ENCODE measurements at places on chromosomes 5 and 9.

- DNase-seq: no peak
Observed at GRCh38 chr5:149767281-149767550, 37.1 kb downstream of the PPARGC1B start.

GRCh38 chr9:91660521-91660920 is 236.9 kb upstream of the NFIL3 start:
- DNase-seq: no peak

- no peak for DNase-seq
Observed at GRCh38 chr5:170633235-170634081, 129.6 kb downstream of the KCNIP1 start.

- DNase-seq: no peak
Observed at GRCh38 chr5:180090769-180091546, 19.4 kb upstream of the RNF130 start.

- no peak for DNase-seq
Observed at GRCh38 chr9:32463500-32464293, 62.3 kb downstream of the RIGI start.

DNA sequence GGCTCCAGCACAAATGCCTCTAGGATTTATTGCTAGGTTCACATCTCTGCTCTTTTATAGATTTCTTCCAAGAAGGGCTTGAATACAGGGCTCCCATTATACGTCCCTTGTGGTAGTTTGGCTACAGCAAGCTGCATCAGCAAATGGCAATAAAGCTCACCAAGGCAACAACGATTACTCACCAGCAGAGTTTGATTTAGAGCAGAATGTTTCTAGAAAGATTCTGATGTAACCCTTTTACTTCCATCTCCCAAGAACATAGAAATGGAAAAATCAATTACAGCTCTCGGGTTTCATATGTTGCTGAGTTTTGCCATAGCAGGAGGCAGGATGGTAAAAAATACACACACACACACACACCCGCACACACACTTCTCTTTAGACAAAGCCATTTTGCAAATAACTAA is 124.2 kb upstream of the TNPO1 start:
- no peak for DNase-seq

- DNase-seq: no peak
Observed at GRCh38 chr9:138074516-138074915, 196.9 kb downstream of the CACNA1B start.

GRCh38 chr9:20636888-20637440 is 14.7 kb upstream of the MLLT3 start:
- no peak for DNase-seq

DNA sequence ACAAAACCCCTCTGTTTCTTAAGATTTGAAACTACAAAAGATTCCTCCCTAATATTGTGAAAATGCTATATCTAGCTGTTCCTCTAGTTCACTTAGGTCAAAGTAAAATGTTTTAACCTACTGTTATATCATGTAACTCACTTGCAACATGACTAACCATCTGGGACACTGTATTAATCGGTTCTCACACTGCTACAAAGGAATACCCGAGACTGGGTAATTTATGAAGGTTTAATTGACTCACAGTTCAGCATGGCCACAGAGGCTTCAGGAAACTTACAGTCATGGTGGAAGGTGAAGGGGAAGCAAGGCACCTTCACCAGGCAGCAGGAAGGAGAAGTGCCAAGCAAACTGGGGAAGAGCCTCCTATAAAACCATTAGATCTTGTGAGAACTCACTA is 34.7 kb downstream of the DIMT1 start:
- no peak for DNase-seq

GRCh38 chr5:23089286-23089685 is 236.1 kb upstream of the CDH12 start:
- DNase-seq: peak; percentile 53

- DNase-seq: no peak
Observed at GRCh38 chr5:103849934-103850333, 287.3 kb upstream of the NUDT12 start.

GRCh38 chr5:142748568-142749249 is 21.5 kb upstream of the ARHGAP26 start:
- peak; percentile 43 for DNase-seq

DNA sequence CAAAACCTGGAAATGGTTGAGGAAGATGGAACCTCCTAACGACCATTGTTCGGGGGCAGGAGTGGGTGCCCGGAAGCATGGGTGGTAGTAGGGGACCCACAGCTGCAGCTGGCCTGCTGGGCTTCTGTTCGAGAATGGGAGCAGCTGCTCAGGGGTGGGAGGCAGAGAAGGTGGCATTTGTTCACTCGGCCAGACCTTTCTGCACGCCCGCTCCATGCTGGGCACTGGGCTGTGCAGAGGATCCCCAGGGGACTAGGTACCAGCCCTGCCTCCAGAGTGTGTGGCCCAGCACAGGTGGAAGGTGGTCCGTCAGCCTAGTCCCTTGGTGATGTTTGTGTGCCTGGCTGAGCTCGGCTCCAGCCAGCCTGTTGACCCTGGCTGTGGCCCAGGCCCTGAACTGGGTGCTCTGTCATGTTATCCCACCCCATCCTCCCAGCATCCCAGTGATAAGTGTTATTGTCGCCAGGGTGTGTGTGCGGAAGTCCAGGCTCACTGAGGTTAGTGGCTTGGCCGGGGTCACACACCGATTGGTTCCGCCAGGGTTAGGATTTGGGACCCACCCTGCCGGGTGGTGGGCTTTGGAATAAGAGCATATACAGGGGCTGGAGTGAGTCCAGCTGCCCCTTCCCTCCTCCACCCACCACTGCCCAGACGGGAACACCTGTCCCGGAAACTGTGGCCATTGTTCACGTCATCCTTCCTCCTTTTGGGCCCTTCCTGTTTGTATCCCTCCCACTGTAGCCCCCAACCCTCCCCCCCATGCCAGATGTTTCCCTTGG is 4.8 kb downstream of the N4BP3 start:
- DNase-seq: no peak

GRCh38 chr9:33106827-33107621 is 30.6 kb upstream of the SMU1 start:
- DNase-seq: no peak

DNA sequence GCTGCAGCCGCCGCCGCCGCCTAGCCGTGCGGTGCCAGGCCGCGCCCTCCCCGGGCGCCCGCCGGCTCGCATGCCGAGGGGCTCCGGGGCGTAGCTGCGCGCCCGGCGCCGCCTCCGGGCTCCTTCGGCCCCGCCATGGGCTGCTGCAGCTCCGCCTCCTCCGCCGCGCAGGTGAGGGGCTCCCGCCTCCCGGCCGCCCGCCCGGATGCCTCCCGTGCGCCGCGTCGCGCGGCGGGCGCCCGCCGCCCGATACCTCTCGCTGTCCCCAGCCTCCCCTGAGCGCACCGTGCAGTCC is 230 bp downstream of the SLC44A1 start:
- DNase-seq: peak; percentile 8

DNA sequence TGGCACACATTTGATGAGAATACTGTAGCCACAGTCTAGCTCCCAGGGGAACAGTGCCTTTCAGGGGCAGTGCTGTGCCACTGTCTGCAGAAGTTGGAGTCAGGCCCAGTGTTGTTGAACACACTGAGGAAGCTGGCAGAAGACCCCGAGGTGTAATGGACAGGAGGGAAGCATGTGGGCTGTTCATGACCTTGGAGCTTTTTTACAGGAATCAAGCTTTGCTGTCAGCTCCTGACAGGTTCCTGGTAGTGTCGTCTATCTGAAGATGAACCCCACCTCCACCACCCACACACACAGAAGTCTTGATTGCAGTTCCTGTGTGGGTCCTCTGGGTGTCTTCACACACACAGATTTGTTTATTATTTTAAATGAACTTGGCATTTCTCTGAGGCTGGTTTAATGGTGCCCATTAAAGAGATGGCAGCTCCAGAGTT is 40.3 kb upstream of the TNFAIP8 start:
- DNase-seq: no peak

DNA sequence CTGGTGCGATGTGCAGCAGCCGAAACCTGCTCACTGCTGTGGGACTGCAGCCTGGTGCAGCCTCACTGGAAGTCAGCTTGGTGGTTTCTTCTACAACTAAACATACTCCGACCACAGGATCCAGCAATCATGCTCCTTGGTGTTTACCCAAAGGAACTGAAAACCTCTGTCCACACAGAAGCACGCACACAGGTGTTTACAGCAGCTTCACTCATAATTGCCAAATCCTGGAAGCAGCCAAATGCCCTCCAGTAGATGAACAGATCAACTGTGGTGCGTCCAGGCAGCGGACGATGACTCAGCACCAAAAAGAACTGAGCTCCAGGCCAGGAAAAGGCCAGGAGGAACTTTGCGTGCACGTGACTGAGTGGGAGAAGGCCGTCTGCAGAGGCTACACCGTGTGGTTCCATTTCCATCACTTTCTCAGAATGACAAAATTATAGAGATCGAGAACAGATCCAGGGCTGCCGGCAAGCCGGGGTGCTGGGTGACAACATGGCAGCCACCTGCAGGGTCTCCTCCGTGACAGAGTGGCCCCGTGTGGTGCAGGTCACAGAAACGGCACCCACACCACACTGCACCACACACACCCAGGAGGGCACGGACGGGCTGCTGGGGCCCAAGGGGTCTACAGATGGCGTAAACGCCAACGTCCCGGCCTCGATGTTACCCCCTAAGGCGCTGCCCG is 23.1 kb upstream of the NSMF start:
- no peak for DNase-seq

DNA sequence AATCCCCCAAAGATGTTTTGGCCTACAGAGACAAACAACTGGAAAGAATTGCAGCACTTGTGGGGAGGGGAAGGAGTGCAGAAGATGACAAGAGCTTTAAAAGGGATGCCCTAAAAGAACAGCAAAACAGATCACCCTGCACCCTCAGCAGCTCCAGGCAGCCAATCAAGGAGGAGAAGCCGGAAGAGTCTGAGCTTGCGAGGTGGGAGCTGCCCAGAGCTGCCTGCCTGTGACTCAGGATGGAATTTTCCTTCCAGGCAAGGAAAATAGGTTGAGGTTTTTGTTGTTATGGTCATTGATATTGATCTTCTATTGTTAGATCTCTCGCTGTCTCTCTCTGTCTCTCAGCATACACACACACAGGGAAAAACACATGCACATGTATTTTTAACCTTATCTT is 70.3 kb upstream of the MAP1B start:
- DNase-seq: no peak

Data from posterior cingulate gyrus (tissue), 11 donors.